ENCODE measurements at places on chromosomes 6 and 20.

DNA sequence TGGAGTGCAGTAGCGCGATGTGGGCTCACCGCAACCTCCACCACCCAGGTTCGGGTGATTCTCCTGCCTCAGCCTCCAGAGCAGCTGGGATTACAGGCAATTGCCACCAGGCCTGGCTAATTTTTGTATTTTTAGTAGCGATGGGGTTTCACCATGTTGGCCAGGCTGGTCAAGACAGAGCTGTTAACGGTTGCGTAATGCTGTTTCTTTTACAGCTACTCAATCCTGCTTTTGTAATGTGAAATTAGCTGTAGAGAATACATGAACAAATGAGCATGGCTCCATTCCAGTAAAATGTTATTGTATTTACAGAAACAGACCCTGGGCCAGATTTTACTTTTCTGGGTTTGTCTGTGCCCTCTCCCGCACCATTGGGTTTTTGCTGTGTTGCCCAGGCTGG, 1.9 kb downstream of the PNLDC1 start:
- no peak for DNase-seq

DNA sequence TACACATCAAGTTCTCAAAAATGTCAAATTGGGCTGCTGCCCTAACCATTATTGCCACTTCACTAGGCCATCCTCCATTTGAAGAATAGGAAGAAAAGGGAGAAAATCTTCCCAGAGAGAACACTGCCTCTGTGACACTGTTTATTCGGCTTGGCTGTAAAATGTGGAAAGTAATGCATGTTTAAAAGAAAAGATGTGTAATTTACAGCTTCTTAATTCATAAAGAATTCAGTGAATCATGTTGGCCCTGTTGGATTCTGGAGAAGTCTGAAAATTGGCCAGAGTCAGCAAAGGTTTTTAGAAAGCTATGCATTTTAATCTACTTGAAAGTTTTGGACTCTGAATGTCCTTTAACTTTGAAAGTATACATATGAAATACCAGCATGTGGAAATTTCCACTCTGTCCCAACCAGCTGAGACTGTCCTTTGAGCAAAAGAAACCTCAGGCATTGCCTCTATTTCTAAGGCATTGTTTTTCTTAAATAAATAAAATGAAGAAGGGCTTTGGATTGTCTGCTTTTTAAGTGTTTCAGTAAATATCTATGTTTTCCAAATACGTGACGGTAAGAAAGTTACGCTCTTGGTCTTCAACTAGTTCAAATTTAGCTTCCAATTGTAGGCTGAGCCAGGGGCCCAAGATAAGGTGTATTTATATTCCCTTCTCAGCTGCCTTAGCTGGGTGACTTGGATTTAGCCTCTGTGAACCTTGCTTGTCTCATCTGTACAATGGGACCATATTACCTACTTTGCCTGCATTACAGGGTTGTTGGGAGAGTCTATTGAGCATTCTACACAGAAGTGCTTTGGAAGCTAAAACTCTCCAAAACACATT, 222.2 kb downstream of the UST start:
- no peak for DNase-seq

DNA sequence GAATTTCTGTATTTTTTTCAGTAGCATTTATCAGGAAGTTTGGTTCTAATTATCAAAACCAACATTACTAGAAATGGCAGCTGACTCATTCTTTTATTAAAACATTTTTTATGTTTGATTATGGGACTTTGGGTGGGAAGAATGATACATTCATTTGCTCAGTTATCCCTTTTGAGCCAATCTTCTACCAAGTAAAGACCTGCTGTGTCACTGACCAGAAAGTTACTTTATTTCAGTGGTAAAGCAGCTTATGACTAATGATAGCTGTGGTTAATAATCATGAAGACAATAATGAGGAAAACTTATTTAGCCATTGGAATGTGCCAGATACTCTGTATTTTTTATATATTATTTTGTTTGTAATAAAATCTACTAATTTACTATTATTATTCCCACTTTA, 142.3 kb downstream of the FARS2 start:
- no peak for DNase-seq

DNA sequence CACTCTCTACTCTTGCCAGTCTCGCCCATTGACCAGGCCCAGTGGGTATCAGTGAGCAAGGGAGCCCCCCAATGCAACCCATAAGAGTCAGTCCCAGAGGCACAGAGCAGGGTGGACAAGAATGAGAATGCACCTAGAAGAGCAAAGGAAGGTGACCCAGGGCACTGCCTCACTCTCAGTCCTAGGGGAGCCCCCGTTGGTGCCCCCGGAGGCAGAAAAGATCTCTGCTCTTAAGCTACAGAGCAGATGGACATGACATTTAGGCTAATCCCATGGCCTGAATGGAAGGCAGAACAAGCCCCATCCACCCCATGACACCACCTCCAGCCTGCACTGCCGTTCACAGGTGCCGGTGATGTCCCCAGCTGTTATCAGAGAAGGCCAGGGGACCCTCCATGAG, 50.7 kb upstream of the PLEKHG1 start:
- DNase-seq, result no peak

GRCh38 chr20:18754030-18754652, 59.4 kb upstream of the SCP2D1 start:
- no peak for DNase-seq

DNA sequence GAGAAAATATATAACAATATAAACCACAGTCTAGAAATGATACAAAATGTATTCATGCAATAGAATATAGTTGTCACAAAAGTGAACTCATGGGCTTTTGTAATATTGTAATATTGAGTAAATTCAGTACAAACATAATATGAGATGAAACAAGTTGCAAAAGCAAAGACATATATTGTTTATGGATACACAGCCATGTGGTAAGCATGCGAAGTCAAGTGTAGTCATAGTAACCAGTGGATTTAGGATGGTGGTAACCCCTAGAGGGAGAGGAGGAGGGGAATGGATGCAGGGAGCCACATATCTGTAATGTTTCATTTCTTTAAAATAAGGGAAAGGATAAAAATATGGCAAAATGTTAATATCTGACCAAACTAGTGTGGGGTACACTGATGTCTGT, 47.3 kb downstream of the ARMC2 start:
- DNase-seq, result no peak

DNA sequence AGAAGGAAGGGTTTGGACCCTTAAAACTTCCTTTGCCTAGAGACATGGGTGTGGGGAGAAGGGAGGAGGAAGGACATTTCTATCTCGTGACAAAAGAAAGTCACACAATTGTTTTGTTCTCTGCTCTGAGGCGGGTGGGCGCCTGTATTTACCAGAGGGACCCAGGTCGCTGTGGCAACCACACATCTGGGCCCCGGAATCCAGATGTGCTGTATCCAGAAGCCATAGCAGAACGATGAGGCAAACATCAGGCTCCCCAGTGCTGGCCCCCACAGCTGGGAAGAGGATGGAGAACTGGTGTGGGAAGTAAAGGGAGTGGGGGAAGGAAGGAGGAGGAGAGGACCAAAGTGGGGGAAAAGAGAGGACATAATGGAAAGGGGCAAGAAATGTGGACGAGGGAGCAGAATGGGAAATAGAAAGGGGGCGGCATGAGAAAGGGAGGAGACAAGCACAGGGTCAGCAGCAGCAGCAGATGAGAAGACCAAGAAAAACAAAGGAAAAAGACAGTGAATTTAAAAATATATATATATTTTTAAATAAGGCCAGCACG, 3.4 kb upstream of the TNXB start:
- DNase-seq, result no peak

GRCh38 chr6:94600636-94601035, 976.7 kb upstream of the MANEA start:
- DNase-seq, result no peak

DNA sequence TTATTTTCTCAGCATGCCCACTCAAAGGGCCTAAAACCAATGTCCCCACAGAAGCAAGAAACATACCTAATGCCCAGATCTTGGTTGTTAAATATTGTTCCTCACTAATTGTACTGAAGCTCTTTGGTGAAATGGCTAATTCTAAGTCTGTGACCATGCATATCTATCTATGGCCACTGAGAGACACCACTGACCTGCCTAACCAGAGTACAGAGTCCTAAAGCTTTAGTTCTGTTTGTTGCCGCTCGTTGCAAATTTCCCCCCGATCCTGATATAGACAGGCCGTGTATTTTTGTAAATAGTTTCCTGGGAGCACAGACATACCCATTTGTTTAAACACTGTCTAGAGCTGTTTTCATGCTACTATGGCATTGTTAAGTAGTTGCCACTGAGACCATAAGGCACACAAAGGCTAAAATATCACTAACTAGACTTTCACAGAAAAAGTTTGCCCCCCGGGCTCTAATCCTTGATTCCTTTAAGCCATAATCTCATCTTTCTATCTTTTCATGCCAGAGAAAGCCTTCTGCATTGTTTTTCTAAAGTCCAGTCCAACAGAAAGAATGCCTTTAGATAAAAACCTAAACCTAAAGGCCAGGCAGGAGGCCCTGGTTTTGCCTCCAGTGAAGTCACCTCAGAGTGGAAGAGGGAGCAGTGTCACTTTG, 48.7 kb downstream of the DNAAF9 start:
- DNase-seq, result no peak

DNA sequence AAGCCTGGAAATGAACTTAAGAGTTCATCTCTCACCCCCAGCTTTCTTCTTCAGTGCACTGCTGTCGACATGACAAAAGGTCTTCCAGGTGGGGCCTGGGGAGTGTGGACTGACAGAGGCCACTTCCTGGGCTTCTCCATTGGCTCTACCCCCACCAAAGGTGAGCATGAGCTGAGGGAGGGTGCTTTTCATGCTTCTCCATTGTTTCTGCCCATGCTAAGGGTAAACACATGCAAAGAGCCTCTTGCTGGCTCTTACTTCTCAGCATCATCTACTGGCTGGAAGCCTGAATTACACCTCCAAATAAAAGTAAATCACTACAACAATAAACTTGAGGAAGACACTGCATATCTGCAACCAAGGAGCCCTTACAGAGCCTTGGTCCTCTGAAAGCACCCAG, 227.2 kb downstream of the EPM2A start:
- DNase-seq, result no peak

GRCh38 chr6:53168516-53169267, 20.1 kb upstream of the GCM1 start:
- no peak for DNase-seq

GRCh38 chr6:93021235-93021915, 398.0 kb downstream of the EPHA7 start:
- no peak for DNase-seq

DNA sequence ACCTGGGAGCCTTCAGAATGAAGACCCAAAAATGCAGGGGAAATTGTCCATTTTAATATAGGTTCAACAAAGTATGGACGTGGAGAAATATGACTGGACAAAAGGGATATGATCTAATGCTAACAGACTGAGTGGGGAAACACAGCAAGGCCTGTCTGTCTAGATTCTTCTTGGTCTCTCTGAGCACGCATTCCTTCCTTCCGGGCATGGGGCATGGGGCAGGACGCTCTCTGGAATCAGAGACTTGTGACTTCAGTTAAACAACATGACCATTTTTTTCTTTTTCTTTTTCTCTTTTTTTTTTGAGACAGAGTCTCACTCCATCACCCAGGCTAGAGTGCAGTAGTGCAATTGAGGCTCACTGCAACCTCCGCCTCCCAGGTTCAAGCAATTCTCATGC, 31.9 kb downstream of the ZBTB2 start:
- no peak for DNase-seq

GRCh38 chr6:45930420-45931040, 85.1 kb downstream of the CLIC5 start:
- DNase-seq, result peak; percentile 29

DNA sequence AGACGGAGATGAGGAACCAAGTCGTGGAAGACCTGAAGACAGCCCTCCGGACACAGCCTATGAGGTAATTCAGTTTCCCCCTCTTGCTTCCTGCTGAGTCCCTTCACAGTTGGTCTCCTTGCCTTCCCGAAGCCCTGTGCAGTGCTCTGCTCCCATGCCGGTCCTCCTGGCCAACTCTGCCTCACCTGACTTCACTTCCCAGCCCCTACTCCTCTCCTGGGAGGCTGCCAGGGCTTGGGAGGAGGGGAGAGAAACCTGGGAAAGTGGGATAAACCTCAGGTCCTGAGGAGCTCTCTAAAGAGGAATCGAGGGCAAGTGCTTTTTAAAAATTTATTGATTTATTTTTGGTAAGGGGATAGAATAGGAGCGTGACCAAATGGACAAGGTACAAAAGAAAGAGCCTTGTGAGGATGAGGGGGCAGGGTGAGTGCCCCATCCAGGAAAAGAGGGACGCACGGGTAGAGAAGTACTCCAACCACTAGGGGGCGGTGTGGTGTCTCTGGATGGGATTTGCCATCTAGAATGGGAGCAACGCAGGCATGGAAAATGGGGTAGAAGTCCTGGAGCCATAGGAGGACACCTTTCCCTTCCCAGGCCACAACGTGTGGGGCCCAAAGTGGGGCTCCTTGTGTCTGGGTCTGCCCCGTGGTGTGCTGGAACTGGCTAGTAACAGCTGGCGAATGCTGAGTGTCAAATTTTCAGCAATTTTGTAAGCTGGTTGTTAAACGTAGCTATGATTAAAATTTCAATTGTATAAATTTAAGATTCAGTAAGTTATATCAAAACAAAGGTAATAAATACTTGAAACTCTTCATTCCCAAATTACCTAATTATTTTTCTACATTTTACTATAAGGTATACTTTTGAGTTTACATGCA, 69.0 kb downstream of the MOCS1 start:
- peak; percentile 22 for DNase-seq

- no peak for DNase-seq
Measured at GRCh38 chr6:83429857-83430610, 817 bp downstream of the ME1 start.

DNA sequence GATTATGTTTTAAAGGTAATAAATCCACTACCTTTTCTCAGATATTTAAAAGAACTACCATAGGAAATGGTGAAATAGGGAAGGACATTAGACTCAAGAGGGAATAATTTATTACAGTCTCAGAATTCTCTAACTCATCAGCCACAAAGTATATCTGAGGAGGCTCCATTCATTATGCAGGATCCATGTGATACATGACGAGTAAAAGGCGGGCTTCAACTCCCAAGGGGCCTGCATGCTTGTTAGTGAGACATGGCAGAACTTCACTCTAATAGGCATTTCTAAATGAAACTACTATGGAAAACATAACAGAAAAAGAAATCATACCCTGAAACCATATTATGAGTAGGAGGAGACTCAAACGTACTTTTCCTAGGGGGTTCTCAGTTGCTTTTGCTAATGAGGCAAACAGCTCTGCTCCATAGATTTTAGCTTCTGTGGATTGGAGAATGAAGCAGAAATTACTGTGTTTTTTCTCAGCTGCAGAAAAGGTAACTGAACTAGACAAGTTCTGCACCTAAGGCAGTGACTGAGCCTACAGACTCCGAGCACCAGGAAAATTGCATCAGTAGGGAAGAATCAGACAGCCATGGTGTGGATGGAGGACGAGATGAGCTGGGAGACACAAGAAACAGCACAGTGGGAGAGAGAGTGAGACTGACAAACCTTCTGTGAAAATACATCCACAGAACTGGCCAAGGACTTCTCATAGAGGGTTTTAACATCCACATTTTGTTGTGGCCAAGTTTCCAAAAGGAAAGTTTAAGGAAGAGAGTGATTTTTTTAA, 254.6 kb upstream of the PRDM1 start:
- DNase-seq, result no peak

DNA sequence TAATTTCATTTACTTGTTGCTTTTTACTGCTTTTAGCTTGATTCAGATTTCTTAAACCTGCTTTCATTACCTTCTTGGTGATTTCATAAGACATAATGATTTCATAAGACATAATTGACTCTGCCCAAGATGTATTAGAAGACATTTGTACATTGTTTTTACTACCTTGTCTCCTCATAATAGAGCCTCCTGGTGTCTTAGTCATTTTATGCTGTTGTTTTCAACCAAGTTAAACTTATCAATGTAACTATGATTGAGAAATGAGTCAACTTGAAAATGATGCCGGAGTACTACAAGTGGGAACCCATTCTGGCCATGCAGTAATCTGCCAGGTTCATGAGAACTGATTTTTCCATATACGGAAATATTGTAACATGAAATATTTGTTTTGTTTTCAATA, 573.6 kb downstream of the MMUT start:
- no peak for DNase-seq
